Epithelial cell of esophagus (primary cell): ENCODE measurements at places on chromosomes 4 and X.

DNA sequence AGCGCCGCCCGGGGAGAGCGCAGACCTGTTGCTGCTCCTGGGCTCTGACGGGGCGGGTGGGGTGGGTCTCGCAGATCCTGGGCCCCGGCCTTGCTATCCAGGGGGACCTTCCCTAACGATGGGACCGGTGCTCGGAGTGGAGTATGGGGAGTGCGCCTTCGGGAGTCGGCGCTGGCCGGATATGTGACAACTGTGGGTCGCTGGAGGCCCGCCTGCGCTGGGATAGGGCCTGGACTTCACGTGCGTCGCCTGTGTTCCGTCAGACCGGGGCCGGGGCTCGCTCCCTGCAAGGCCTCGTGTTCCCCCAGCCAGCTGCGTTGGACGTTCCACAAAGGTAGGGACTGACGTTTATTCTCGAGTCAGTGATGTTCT, 1.3 kb downstream of the TBL1X start:
- DNase-seq: peak; percentile 13

DNA sequence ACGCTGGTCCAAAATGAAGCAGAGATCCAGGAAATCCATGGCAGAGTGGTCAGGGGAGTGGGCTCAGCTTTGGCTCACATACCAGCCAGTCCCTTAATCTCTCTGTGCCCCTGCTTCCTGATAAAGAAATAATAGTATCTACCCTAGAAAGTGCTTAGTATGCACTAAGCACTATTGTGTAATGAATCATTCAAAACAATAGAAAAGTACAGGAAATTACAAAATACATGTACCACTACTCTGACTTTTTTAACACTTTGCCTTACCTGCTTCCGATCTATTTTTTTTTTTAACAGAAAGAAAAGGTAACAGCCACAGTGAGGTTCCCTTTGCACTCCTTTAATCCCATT, 49.9 kb downstream of the TBC1D9 start:
- DNase-seq: no peak

DNA sequence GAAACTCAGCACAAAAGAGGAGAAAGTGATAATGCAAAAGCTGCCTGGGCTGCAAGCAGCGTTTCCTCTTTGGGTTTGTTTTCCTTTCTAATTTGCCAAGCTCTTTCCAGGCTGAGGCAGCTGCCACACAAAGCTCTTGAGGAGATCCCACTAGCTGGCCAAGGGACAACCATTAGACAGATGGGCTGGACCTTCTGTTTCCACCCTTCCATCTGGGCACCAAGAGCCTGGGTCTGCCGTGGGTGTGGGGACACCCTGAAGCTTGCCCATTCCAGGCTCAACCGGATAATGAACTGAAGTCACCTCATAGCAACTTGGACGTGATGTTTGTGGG, 194.6 kb upstream of the C1QTNF7 start:
- DNase-seq: no peak

DNA sequence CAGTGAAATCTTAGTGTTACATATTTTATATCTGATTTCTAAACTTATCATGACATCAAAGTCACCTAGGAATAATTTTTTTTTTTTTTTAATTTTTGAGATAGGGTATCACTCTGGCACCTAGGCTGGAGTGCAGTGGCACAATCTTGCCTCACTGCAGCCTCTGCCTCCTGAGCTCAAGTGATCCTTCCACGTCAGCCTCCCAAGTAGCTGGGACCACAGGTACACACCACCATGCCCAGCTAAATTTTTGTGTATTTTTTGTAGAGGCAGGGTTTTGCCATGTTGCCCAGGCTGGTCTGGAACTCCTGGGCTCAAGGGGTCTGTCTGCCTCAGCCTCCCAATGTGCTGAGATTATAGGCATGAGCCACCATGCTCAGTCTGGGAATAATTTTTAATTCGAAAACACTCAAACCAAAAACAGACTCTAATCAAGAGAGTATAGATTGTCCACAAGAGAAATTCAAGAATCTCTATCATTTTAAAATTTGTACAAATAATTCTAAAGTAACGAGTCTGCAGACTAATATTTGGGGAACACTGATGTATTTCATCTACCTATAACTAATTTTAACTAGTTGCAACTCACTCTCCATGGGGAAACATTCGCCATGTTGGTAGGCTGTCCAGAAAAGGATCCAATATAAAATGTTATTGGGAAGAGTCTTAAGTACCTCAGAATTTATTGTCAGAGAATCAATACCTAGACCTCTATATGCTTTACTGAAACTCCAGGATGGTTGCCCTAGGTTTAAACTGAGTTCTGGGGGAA, 3.4 kb downstream of the SLC7A11 start:
- DNase-seq: no peak

GRCh38 chr4:114249561-114249960, 270.1 kb upstream of the ARSJ start:
- no peak for DNase-seq

DNA sequence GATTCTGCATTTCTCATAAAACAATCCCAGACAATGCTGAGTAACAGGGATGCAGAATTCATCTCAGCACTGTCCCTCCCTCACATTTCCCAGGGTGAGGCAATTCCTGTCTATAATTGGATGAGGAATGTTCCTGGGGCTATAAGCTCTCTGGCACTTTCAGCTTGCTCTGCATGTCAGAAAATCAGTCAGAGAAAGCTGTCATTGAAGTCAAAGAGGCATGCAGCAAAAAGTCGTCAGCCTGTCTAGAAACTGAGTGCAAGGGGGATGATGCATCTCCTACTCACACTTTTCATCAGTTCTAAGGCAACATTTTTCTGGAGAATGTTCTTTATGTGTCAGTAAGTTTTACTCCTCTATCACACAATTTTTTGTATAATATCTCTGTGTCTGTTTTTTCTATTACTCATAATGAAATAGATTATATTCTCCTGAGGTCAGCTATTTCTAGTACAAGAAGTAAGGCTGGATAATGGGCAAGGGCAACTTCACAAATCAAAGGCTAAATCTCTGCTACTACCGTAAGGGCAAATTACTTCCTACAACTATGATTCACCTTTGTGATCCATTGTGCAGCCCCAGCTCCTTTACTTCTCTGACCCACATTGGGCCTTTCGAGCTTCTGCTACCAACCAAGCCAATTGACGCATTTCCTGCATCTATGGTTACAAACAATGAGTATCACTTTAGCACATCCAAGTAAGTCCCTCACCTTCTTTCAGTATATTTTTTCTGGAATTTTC, 56.0 kb downstream of the TASL start:
- DNase-seq: peak; percentile 56

DNA sequence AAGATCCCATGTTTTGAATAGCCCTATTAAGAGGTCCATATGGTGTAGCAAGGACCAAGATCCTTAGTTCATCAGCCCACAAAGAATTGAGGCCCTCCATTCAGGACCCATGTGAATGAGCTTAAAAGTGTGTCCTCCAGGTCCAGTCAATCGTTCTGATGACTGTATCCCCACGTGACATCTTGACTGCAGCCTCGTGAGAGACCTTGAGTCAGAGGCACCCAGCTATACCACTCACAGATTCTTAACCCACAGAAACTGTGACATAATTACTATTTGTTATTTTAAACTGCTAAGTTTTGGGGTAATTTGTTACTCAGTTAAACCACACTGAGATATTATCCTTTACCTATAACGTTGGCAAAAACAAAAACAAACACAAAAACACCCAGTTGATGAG, 62.4 kb downstream of the ZNF182 start:
- peak; percentile 1 for DNase-seq

GRCh38 chrX:4754878-4755604, 1041.6 kb upstream of the PRKX start:
- no peak for DNase-seq

DNA sequence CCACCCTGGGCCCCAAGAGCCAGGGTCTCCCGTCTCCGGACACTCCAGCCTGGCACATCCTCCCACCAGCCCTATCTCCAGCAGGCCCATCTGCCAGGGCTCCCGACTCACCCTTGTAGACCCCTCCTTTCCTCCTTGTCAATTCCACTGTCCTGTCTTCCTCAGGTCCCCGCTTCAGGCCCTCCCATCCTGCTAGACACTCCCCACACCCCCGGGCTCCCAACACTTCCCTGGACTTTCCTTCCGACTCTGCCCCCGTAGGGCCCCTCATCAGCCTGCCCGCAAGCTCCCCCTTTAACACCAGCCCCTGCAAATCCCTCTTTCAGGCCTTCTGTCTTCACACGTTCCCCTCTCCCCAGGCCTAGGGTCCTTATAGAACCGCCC, 1.1 kb downstream of the PRAF2 start:
- DNase-seq: no peak

GRCh38 chr4:101695176-101695575, 95.4 kb upstream of the BANK1 start:
- peak; percentile 54 for DNase-seq

GRCh38 chr4:872241-872981, 46.5 kb upstream of the CPLX1 start:
- no peak for DNase-seq

DNA sequence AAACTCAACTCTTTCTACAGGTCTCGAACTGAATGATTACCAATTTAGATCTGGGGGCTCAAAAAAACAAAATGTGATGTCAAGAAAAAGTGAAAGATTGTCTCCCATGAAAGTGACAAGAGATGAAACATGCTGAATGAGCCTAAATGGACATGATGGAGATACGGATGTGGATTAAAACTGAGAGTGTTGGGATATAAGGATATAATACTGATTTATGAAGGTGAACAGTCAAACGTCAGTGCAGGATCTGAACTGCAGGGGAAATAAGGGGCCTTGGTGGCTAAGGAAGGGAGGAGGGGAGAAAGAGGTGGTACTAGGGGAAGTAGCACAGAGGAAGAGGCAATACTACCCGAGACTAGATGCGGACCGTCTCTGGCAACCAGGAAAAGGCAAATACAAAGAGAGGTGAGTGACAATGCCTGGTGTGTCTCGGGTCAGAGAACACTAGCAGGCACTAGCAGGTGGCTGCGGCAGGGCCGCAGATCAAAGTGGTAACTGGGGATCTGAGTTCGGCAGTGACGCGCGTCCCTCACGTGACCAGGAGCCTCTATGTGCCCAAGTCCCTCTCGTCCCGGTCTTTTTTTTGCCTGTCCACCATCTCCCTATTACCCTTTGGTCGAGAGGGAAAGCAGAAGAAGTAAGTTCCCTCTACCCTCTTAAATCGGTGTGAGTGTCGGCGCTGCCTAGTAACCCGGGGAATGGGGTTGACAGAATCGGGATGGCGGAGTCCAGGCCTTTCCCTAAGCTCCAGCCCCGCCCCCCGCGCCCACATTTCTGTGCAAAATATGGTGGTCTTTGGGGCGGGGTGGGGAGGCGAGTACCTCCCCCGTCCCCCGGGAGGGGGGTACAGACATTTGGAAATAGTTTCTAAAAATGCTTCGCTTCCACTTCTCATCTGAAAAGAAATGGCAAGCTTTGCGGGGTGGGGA, at the start of gene TCEAL1:
Gene TCEAL1 (plus strand): TSS at position 590 of the 932 bp plus-strand sequence. CDS start 942 bp downstream, outside the sequence.
- DNase-seq: peak; percentile 11

GRCh38 chr4:99729186-99729585, 71.6 kb upstream of the C4orf54 start:
- no peak for DNase-seq

GRCh38 chr4:127843704-127844600, 36.7 kb upstream of the PLK4 start:
- no peak for DNase-seq

DNA sequence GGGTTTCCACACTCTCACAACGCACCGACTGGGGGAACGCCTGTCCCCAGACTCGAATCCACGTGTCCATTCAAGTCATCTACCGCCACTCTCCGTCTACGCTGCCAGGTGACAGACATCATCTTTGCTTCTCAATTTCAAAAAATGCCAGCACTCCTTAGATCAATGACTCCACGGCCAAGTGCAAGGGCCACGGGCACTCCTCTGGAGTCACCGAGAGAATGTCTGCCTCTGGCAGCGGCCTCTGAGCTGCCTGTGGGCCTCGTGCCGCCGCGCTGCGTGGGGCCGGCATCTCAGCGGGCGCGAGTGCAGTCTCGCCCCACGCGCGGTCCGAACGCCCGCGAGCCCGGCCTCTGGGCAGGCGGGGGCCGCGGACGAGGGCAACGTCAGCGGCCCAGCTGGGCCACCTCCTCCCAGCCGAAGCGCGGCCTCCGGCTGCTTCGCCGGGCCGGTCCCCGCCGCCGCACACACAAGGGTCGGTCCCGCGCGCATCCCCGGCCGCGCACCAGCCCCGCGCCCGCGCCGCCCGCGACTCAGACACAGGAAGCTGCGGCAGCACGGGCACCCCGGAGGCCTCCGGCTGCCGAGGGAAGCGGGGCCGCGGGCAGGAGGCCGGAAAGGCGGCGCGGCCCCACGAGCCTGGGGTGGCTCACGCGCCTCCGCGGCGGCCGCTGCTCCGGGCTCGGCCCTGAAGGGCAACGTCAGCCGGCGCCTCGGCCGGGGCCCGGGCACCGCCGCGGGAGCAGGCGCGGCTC, 450 bp downstream of the ACSL1 start:
- DNase-seq: no peak

- no peak for DNase-seq
Measured at GRCh38 chrX:4043951-4044350, 330.5 kb upstream of the PRKX start.

DNA sequence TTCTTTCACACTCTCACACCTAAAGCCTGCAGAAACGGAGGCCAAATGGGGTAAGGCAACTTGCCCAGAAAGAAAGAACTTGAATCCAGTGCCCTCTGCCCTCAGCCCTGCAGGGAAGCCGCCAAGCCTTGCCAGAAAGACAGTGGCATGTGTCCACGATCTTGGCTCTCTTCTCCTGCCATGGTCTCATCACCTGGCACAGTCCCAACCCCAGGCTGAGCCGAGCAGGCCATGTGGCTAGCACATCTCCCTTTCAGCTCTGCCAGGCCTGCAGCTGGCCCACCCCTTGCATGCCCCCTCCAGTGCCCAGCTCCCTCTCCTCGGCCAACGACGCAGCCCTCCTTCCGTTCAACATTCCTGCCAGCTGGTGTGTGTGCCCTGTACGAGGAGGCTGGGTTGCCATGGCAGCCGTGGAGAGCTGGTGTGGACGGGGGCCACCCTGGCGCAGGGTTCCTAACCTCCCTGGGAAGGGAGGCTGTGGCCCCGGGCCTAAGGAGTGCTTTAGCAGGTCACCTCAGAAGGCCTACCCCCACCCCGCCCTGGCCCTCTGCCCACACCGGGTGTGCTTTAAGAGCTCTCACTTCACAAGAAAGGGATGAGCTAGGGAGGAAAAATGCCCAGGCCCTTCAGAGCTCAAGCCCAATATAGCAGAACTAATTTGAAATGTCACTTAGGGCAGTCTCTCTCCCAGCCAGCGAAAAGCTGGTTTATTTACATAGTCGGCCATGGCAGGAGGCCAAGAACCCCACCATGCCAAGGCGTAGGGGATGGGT, 73.0 kb upstream of the PJA1 start:
- no peak for DNase-seq

DNA sequence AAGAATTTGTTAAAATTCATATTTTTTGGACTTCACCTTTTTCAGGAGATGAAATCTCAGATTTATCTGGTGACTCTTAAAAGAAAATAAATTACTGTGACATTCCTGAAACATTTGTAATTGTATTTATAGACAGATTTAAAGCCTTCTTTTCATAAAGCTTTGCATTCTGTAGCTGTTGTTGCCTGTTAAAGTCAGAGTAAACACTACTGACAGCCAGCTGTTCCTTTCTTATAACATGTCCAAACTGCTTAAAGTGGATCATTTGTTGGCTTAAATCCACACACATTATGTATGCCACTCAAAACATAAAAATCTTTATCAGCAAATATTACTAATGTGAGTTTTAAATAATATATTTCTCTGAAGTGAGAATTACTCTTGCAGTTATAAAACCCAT, 157.5 kb downstream of the TECRL start:
- no peak for DNase-seq

GRCh38 chrX:144253356-144253755, 369.5 kb downstream of the UBE2NL start:
- no peak for DNase-seq
